ENCODE measurements at places on chromosomes 16 and 17.

DNA sequence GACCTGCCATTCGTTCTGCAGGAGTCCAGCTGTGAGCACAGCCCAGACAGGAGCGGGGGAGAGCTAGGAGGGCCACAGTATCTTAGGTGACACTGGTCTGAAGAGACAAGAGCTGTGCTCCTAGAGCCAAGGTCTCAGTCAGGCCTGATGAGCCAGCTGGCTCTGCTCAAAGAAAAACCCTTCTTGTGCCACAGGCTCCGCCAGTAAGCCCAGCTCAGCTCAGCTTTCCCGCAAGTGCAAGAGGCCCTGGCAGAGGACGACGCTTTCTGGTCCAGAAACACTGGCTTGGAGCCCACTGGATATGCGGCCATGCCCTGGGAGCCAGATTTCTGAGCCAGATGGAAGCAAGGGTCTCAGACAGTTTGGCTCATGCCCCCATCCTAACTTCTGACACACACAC is 23.9 kb downstream of the PEMT start:
- DNase-seq = no peak

GRCh38 chr17:79930877-79931816 is 91.9 kb upstream of the CBX4 start:
- DNase-seq = no peak

- no peak for DNase-seq
Observed at GRCh38 chr16:71214746-71215381, 15.7 kb downstream of the HYDIN start.

DNA sequence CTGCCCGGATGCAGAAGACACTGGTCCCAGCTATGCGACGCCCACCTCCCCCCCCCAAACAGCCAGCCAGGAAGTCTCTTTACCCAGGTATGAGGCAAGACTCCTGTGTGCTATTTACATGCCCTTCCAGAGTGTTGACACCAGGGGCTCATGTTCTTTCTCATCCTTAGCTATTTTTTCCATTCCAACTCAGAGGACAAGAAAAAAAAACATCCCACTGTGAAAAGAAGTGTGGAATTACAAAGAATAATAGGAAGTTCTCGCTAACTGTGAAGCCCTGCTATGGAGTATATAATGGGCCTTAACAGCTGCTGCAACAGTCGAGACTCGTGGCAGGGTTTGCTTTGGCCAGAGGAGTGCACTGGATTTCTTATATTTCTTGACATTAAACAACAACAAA is 584.9 kb downstream of the CDH13 start:
- no peak for DNase-seq

GRCh38 chr17:17719966-17720543 is 38.8 kb downstream of the RAI1 start:
- no peak for DNase-seq

DNA sequence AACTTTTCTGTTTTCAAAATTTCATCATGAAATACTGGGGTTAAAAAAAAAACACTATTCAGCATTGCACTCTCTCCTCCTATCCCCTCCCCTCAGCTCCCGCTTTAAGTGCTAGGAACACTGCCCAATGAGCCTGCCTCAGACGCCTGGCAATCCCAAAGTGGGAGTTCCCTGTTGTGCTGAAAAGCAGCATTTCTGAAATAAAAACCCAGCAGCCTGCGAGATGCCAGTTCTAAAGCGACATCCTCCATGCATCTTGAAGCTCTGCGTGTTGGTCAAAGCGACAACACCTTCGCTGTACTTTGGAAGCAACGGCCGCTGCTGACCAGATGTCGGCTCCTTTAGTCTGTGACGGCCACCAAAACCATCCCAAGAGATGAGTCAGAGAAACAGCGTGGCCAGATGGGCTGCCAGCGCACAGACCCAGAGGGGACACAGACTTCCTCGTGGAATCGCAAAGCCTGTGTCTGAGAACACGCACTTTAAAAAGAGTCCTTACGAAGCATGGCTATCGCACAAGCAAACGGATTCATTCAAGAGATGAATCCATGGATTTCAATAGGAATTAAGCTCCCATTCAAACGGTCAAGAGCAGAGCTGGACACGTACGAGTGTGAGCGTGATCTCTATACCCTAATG is 32.8 kb downstream of the FBXO31 start:
- DNase-seq = no peak

- DNase-seq = no peak
Observed at GRCh38 chr16:51359141-51359955, 208.3 kb upstream of the SALL1 start.

DNA sequence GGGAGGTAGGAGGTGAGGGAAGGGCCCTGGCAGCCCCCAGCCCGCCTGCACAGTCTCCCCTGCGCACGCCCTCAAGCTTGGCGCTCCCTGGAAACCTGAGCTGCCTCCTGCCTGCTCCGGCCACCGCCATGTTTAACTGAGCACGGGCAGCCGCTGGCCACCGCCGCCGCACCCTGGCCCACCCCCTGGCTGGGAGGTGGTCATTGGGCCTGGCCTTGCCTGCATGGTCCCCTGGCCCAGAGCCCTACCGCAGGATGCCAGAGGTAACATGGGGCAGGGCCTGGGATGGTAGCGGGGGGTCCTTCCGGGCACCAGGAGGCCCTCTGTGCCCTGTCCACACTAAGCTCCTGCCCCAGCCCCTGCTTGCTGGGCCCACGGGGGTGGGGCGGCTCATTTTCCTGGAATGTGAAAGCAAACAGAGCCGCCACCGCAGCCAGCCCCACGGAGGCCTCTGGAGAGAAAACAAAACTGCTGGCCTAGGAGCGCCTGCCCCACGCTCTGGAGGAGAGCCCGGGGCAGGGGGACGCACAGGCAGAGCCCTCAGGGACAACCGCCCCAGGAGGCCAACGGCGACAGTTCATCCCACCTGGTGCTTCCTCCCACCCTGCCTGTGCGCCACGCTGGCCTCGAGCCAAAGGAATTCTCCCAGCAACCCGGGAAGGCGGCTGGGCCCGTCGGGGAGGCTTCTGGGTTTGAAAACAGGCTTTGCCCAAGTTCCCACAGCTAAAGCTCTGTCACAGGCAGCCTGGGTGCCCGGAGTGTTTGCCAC is 8.9 kb downstream of the NHERF2 start:
- no peak for DNase-seq

- DNase-seq = no peak
Observed at GRCh38 chr17:82060001-82060380, 5.6 kb downstream of the DUS1L start.

- no peak for DNase-seq
Observed at GRCh38 chr17:72539981-72540897, 419.4 kb downstream of the SOX9 start.

GRCh38 chr16:82045465-82045864 is 10.4 kb downstream of the HSD17B2 start:
- no peak for DNase-seq

GRCh38 chr16:12356632-12357340 is 380.3 kb downstream of the SNX29 start:
- no peak for DNase-seq

GRCh38 chr16:67238806-67239470 is 8.3 kb downstream of the FHOD1 start:
- no peak for DNase-seq

GRCh38 chr17:82447876-82448275 is 2.7 kb downstream of the CYBC1 start:
- no peak for DNase-seq

DNA sequence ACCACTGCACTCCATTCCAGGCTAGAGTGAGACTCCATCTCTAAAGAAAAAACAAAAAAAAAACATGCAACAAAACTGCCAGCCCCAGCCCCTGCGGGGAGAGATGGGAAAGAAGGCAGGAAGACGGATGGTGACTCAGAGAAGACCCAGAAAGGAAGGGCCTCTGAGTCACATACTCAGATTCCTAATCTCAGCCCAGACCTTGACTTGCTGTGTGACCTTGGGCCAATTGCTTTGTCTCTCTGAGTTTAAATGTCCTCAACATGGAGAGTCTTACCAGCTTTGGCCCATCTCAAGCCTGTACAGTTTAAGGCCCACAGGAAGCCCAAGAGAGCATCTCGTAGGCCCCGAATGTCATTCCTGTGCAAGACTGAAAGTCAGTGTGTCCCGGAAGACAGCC is 86.5 kb upstream of the LHX1 start:
- DNase-seq = no peak

DNA sequence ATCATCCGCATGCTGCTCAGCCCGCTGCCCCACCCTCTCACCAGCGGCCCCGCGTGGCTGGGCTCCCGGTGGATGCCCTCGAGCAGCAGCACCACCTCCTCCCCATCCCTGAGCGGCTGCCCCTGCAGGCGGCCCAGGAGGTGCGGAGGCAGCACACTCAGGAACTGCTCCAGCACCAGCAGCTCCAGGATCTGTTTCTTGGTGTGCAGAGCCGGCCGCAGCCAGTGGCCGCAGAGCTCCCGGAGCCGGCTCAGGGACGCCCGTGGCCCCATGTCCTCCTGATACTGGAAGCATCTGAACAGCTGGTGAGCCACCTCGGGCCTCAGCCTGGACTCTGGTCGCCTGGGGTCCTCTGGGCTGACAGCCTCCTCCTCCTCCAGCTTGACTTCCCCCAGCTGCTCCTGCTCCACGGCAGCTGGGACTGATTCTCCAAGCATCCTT is 6.6 kb downstream of the ZSCAN10 start:
- no peak for DNase-seq

DNA sequence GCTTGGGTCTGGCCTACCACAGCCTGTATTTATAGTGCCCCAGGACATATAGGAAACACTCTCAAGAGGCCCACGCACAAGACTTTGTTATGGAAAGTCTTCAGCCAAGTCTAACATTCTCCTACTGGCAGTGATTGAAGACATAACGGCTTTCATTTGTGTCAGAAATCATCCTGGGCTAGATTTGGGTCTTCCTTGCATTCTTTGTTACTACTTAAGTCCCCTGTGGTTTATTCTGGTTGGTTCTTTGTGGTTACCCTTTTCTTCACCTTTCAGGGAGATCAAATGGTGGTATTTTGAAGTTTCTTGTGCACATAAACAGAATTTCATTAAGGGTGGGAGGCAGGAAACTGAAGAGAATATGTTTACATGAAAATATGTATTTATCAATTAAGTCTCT is 37.7 kb downstream of the REXO5 start:
- DNase-seq = no peak

DNA sequence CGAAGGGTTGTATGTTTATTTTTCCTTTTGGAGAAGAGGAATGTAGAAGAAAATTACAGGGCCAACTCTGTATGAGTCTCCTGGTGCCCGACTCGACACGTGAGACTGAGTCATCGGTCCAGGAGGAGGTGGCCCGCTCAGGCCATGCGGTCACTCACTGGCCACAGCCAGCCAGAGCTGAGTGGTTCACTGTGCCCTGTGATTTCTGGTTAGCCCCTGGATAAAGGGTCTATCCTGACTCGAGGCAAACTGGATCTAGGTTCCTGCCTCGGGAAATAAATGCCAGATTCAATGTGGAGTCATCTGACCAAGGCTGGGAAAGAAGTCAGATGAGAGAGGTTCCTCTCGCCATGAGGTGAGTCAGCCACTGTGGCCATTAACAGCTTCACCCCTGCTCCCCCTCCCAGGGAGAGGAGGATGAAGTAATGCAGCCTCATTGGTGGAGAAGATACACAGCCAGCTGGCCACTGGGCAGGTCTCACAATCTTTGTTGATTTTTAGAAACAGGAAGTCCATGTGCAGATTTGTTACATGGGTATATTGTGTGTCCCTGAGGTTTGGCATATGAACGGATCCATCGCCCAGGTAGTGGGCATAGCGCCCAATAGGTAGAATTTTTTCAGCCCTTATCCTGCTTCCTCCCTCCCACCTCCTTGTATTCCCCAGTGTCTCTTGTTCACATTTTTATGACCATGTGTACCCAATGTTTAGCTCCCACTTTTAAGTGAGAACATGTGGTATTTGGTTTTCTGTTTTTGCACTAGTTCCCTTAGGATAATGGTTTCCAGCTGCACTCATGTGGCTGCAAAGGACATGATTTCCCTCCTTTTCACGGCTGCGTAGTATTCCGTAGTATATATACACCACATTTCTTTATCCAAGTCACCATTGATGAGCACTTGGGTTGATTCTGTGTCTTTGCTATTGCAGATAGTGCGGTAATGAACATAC is 21.7 kb upstream of the USP36 start:
- DNase-seq = no peak

DNA sequence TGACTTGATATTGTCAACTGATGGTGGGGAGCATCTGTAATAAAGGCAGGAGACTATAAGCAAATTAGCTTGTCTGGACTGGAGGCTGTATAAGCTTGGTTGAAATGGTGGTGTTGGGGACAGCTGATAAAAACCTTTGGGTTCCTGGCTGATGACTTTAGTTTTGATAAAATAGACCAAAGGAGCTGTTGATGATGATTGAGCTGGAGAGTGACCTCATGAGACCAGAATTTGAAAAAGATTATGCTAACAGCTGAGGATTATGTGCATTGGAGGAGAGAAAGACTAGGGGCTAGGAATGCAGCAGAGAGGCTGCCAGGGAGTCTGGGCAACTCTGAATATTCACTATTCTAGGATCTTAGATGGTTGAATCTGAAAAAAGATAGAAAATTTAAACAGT is 8.7 kb upstream of the CDC27 start:
- DNase-seq = no peak

All from stimulated activated CD4-positive, alpha-beta T cell treated with anti-CD3 and anti-CD28 coated beads, Interleukin-2, amount 100 ng/mL, for 4 hours (primary cell).